Activated CD4-positive, alpha-beta T cell treated with anti-CD3 and anti-CD28 coated beads, Interleukin-2, amount 50 U/mL, for 16 hours (primary cell): ENCODE measurements at places on chromosomes 16 and 17.

DNA sequence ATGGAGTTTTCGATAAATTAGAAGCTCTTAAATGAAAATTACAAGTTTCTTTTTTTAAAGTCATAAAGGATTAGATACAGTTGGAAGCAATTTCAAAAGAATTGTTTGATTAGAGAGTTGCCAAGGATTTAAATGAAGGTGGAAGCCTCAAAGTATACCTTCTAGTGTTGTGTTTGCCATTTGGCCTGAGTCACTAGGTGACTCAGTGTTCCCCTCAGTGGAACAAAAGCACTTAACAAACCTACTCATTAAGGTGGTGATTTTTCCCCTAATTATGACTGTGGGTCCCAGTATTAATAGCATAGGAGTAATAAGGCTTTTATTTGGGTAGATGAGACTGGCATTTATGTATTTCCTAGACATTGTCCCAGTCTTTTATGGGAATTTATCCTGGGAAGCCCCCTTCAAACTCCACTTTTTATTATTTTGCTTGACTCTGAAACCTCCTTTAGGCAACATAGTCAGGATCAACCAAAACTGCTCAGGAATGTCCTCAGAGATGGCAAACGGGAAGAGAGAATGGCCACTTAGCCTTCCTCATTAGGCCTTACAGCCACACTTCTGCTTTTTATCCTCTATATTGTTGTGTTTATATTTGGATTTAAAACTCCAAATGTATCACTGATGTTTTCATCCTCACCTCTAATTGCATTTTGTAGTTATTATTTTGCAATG is 161.0 kb downstream of the FTO start:
- peak; percentile 23 for DNase-seq

DNA sequence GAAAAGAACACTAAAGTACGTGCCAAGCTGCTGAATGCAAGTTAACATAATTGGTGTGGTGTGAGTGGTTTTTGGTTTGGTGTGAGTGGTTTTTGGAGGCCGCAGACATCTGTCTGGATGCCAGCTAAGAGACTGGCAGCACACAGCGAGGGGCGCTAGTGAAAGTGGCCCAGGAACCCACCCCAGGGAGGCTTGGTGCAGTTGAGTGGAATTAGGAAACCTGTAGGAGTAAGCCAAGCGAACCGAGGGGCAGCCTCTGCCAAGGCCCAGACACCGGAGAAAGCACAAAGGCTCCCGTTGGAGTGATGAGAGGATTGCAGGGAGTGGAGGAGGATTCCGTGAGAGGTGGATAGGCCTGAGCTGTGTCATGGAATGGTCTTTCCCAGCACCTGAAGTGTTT is 24.6 kb upstream of the SLC5A11 start:
- DNase-seq = no peak

- DNase-seq = no peak
Measured at GRCh38 chr17:897970-898619, 81.5 kb downstream of the NXN start.

GRCh38 chr16:76265434-76266045 is 11.7 kb upstream of the CNTNAP4 start:
- DNase-seq = peak; percentile 49

DNA sequence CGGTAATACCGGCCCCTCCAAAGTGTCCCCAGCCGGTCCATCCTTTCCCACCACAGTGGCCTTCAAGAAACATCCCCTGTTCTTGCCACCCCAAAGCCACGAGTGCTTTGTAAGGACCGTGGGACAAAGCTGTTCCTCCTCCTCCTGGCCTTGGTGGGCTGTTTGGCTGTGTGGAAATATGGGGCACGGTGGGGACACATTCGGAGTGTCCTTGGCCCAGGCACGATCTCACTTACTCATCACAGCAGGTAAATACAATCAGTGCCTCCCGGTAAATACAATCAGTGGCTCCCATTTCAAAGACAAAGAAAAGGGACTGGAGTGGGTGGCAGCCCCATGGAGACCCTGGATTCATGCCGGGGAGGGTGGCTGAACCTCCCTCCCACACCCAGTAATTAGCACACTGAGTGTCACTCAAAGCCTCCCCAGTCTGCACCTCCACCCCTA is 10.4 kb downstream of the SCN4A start:
- no peak for DNase-seq

- DNase-seq = no peak
Measured at GRCh38 chr16:85436207-85436606, 176.9 kb upstream of the GSE1 start.

DNA sequence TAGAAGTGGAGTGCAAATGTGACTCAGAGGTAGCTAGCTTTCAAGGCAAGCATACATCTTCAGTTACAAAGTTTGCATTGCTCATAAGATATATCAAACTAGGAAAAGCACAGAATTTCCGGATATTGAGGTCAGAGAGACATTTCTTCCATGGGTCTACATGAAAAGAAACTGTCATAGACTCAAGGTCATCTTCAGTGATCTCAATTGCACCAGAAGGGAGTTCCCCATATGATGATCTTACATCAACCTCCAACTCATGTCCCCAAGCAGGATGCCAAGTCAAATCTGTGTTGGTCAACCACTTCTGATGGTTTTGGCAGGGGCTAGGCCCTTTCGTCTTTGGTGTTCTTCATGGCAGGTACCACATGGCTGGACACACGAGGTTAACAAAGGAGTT is 459.9 kb upstream of the MAF start:
- DNase-seq = peak; percentile 2

DNA sequence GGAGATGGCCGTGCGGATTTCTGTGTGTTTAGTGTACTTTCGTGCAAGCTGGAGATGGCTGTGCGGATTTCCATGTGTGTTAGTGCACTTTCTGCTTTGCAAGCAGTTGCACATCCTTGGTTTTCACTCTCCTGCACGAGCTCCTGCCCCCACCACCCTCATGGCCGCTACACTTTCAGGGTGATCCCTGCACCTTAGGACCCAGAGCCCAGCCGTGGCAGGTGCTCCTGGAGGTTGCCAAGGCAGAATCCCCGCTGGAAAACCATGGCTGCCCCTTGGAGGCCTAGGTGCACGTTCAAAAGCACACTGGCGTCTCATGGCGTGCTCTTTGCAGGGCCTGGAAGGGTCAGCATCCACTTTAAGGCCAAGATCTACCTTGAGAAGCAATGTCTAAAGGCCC is 311.0 kb upstream of the TNRC6C start:
- DNase-seq = no peak

DNA sequence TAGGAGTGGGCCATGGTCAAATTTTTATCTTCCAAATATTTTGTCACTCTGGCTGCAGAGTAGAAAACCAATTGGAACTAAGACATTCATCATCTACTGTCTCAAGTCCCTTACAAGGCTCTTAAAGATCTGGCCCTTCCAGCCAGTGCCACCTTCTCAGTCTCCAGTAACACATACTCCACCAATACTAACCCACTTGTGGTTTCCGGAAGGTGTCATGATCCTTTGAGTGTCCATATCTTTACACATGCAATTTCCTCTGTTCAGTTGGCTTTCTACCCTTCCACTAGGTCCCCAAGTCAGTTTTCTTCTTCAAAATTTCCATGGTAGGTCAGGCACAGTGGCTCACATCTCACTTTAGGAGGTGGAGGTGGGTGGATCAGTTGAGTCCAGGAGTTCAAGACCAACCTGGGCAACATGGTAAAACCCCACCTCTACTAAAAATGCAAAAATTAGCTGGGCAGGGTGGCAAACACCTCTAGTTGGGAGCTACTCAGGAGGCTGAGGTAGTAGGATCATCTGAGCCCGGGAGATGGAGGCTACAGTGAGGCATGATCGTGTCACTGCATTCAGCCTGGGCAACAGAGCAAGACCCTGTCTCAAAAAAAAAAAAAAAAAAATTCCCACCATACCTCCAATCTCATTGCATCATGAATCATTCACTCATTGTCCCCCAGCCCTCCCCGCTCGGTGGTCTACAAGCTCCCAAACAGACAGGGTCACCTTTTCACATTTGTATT is 6.0 kb upstream of the GRB2 start:
- DNase-seq = no peak

DNA sequence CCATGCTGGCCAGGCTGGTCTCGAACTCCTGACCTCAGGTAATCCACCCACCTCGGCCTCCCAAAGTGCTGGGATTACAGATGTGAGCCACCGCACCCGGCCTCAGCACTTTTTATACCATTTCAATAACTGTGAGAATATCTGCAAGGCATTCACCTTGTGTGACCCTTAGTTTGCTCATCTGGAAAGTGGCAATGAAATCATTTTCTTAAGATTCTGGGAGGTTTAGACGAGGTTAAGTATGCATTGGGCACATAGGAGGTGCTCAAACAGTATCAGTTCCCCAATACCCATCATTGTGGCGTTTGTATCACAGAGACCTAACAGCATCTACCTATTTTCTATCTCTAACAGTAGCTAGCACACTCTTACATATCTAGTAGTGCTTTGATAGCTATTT is 481.9 kb upstream of the ERCC4 start:
- no peak for DNase-seq

DNA sequence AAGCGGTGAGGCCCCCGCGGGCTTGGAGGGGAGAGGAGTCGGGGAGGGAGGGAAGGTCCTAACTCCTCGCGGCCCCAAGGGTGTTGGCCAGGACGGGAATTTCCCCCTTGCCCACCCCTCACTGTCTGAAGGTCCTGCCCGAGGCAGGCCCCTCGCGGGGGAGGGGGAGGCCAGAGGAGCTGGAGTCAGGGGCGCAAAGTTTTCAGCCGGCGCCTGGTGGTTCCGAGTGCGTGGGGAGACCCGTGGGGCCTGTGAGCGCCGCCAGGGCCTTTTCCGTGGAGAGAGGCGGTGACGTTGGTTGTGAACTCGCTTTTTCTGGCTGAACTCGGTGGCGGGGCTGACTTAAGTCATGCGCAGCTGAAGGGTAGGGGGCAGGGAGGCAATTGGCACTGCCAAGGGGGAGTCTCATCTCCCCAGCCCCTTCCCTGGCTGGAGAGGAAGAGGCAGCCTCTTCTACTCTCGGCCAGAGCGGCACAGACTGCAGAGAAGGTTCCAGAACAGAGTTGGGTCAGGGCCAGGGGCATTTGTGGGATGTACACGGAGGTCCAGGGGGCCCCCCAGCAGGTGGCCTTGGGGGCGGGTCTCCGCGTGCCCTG is 1.5 kb downstream of the CACNA1H start:
- DNase-seq = no peak

DNA sequence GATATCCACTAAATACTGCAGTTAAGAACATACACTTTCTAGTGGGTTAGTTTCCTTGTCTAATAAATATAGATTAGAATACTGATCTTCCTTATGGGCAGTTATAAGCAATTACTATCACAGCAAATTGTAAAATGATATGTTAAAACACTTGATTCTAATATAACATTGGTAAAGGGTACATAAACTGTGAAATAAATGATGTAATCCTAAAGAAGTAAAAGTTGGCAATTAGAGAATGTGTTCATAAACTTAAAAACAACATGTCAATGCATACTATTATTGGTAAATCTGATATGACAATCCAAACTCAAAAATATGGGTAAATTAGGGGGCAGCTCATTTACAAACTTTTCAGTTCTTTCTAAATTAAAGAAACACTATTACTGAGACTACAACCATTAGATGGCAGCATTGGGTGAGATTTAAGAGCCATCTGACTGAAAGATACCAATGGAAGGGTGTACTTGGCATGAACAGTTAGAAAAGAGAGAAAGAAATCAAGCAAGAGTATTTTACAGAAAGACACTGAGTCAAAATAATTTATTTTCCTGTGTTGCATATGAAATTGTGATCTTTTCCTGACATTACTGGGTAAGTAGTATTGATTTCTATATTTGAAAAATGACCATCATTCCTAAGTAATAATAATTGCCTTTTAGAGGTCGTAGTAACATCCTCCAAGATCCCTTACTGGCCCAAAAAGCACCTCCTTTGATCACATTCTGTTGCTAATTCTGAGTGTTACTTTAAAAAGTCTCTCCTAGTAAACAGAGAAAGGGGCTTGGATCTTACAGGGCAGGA is 119.6 kb downstream of the SPAG9 start:
- peak; percentile 61 for DNase-seq

GRCh38 chr17:10217916-10218315 is 19.5 kb upstream of the GAS7 start:
- DNase-seq = no peak

DNA sequence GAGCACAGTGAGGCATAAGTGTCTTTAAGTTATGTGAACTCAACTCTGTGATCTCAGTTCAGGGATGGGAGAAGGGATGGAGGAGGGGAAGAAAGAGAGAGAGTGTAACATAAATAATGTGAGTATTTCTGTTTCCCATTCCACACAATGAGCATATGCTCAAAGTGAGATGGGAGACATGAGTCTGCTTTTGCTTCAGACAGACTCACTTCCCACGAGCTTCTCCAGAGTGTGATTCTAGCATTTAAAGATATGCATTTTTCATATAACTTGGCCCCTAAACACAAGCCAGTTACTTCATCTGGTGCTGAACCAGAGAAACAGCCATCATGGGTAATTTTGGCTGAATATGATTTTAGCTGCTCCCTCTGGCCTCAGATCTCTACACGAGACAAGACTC is 35.0 kb downstream of the SHISA9 start:
- DNase-seq = no peak

- DNase-seq = no peak
Measured at GRCh38 chr17:41415411-41415810, 9.0 kb downstream of the KRT37 start.

DNA sequence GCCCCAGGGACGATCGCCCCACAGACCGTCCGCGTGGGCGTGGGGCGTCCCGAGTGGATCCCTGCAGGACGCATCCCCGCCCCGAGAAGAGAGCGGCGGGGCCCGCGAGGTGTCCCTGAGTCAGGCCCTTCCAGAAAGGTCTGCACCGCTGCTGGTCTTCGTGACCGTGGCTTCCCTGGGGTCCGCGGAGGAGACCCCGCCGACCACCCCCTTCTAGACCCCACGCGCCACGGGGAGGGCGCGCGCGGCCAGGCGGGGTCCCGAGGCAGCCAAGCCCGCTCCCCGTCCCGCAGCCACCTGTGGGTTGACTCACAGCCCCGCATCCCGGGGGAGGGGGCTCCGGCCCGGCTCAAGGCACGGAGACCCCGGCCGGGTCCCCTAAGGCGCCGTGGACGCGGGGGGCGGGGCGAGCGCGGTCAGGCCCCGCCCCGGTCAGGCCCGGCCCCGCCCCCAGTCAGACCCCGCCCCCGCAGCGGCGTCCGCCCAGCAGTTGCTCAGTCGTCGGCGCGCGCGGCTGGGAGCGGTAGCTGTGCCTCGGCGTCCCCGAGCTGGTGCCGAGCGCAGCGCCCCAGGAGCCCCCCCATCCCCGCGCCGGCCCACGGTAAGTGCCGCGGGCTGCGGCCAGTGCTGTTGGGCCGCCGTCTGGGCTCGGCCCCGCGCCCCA is at the start of gene BAIAP3:
BAIAP3 (plus strand) TSS at position 497 of the 664 bp plus-strand sequence. CDS start 4,905 bp downstream, outside the sequence.
- peak; percentile 44 for DNase-seq

GRCh38 chr16:30987581-30988190 is 2.7 kb downstream of the HSD3B7 start:
- DNase-seq = no peak
